Activated CD4-positive, CD25-positive, alpha-beta regulatory T cell treated with anti-CD3 and anti-CD28 coated beads, Interleukin-2, amount 50 U/mL, for 24 hours (primary cell): ENCODE measurements at places on chromosomes 4 and X.

DNA sequence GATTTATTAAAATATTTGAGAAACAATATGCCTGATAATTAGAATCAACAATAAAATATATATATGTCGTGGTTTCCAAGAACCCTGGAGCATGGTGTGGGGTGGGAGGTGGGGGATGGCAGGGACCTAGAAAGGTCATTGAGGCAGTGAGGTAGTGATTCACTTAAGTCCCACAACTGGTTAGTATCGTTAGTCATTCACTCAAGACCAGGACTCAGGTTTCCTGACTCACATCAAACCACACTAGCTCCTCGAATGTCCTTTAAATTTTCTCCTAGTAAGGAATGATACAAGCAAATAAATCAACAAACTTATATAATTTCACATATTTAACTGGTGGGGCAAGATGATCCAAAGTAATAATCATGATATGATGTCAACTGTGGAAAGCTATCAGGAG is 158.8 kb upstream of the AADAT start:
- ATAC-seq, result no peak

DNA sequence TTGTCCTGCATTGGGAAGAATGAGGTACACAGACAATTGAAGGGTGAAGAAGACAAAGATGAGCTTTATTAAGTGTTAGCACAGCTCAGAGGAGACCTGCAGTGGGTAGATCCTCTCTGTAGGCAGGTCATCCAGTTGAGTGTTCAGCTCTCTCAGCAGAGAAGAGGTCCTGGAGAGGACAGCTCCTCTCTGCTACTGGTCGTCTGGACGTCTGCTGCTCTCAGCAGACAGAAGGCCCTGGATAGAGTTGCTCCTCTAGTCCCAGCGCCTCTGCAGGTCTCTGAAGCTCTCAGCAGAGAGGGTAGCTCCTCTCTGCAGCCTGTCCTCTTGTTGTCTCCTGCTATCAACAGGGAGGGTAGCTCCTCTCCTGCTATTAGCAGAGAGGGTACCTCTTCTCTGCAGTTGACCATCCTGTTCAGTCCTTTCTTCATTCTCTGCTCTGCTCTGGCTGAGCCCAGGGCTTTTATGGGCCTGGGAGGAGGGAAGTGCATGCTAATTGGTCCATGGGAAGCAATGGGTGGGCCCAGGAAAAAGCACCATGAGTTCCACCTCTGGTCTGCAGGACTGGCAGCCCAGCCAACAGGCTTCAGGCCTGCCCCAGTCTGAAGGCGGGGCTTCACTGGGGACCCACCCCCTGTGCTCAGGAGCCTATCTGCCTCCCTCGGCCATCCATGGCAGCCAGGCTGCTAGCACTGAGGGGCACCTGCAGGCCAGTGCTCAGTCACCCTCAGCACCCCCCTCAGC is 54.1 kb upstream of the IBSP start:
- no peak for ATAC-seq

- no peak for ATAC-seq
Observed at GRCh38 chr4:41155194-41155830, 59.0 kb downstream of the APBB2 start.

DNA sequence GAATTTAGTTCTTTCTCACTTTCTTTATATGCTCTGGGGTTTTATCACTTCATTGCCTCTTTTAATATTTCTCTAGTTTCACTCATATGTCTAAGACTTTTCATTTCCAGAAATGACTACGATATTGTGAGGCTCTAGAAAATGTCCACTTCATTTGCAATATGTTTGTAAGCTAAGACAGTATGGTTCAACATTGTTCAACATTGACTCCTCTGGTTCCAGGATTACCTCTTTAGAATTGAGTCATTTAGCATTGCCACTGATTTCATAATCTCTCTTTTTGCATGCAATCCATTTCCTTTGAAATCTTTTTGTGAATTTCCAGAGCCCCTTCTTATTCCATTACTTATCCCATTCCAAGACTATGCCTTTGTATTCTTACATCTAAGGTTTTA is 32.3 kb downstream of the BBS12 start:
- no peak for ATAC-seq

- no peak for ATAC-seq
Observed at GRCh38 chr4:38482696-38483095, 181.3 kb upstream of the KLF3 start.
